ENCODE measurements at places on chromosomes 16 and 17. TPM values are rescaled to one million over a fixed set of nuclear protein-coding genes. Genes with fewer than 3 reads are reported as not detected.

DNA sequence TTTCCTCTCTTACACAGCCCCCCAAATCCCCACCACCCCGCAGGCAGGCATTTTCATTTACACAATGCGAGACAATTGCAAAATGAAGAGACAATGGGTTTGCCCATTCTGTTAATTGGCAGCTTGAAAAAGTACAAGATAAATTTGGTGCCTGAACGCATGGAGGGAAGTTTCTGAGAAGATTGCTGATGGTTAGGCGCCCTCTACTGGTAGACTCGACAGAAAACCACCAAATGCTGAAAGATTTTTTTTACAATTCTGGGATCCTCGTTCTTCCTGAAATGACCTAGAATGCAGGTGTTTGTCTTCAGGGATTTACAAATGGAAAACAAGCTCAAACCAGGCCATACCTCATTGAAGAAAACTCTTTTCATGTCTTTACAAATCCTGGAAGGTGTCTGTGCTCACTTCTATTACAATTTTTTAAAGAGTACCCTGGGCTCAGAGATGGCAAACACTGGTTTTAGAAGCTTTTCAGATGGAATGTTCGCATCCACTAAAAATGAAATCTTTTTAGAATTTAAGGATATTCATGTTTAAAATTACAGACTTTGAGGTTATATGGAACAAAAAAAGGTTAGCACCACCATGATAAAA is 338.5 kb downstream of the PMP22 start:
- peak; percentile 85 for DNase-seq

DNA sequence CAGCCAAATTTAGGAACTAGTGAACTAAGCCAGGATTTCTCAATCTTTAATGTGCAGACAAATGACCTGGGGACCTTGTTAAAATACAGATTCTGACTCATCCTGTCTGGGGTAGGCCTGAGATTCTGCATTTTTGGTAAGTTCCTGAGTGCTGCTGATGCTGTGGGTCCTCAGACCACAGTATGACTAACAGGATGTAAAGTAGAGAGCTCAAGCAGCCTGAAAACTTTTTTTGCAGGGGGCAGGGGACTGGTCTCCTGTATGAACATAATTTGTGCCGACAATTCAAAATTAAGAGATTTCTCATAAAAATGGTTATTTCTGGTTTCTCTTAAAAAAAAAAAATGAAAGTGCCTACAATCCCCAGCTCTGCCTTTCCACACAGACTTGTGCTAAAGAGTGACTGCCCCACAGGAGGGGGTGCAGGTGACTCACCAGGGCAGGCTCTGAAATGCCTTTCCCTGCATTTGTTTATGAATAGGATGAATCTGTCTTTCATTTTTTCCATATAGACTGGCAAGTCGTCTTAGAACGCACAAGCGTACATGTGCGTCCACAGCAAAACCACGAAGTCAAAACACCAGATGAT is 271.5 kb downstream of the PHKB start:
- peak; percentile 74 for DNase-seq

SDR42E2 gene
- total RNA-seq = not detected

- no peak for DNase-seq
Observed at GRCh38 chr17:44827863-44828262, 2.2 kb downstream of the GJC1 start.

DNA sequence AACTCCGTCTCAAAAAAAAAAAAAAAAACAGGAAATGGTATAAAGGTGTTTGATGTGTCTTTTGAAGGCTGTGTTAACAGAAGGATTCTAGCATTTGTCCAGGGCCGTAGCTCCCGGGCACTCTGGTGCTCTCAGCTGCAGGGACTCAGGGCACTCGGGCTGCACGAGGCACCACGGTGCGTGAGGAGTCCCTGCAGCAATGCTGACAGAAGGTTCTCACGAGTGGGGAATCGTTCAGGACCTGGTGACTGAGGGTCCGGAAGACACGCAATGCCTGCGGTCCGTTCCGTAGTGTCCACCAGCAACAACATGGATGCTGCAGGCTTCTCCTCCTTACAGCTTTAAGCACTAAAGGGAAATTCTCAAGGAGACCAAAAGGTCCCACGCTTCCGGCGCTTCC is 12.6 kb upstream of the FAAP100 start:
- no peak for DNase-seq

- no peak for DNase-seq
Observed at GRCh38 chr16:12027558-12028287, 51.2 kb downstream of the SNX29 start.

DNA sequence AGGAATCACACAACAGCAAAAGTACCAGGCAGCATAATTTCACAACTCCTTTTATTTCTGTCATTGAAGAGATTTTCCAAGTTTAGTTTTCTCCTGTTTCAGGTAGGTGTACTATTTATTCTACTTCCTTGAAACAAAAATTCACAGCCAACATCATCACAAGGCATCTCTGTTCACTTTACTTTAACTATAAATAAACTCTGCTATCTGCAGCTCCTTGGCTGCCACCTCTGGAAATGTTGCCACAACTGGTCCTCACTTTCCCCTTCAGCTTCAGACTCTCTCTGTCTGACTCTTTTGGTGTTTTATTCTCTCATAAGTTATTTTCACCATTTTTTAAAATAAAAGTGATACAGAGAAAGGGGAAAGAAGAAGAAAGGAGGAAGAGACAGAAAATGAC is 27.9 kb upstream of the KIF2B start:
- no peak for DNase-seq

GRCh38 chr17:47895347-47895855 is 635 bp upstream of the SP2 start:
- DNase-seq = no peak

GRCh38 chr17:32970281-32970680 is 21.4 kb upstream of the SPACA3 start:
- DNase-seq = no peak

MT4 gene
- not detected for total RNA-seq

DNA sequence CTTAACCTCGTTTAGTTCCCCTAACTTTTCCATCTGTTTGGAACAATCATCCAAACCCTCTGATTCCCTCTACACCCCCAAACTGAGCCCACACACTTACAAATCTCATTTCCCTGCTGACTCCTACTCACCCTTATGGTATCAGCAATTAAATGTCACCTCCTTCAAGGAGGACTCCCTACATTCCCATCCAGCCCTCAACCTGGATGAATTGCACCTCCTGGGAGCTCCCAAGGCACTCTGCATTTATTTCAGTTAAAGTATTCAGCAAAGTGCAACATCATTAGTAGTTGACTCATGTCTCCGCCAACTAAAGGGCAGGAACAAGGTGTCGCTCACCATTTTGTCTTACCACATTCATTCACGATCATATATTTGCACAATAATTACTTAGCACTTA is 353.5 kb downstream of the TMEM114 start:
- no peak for DNase-seq

DNA sequence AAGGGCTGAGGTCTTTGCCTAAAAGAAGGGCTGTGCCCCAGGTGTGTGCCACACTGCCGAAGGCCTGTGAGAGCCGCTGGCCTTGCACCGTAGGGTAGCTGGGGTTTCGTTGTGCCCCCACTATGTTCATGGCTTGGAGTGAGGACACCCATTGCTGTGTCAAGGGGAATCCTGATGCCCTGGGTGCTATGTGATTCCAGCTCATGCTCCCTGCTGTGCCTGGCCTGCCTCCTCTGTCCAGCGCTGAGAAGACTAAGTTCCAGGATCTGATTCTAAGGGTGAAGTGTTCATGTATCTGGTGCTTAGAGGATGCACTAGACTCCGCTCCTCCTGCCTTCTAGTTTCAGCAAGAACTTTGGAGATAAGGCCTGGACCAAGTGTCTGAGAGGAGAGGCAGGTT is 47.4 kb downstream of the SREBF1 start:
- DNase-seq = no peak

DNA sequence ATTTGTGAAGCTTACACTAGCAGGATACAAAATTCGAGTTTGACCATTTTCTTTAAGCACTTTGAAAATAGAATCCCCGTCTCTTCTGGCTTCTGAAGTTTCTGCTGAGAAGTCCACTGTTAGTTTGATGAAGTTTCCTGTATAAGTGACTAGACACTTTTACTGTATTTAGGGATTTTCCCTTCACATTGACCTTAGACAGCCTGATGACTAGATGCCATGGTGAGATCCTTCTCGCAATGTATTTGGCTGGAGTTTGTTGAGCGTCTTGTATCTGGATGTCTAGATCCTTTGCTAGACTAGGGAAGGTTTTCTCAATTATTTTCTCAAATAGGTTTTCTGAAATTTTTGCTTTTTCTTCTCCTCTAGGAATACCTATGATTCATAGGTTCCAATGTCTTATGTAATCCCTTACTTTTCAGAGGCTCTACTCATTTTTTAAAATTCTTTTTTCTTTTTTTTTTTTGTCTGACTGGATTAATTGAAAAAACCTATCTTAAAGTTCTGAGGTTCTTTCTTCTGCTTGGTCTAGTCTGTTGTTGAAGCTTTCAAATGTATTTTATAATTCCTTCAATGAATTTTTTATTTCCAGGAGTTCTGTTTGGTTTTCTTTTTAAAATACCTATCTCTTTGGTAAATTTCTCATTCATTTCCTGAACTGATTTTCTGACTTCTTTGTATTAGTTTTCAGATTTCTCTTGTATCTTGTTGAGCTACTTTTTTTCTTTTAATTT is 63.7 kb upstream of the ABCC11 start:
- DNase-seq = no peak

DNA sequence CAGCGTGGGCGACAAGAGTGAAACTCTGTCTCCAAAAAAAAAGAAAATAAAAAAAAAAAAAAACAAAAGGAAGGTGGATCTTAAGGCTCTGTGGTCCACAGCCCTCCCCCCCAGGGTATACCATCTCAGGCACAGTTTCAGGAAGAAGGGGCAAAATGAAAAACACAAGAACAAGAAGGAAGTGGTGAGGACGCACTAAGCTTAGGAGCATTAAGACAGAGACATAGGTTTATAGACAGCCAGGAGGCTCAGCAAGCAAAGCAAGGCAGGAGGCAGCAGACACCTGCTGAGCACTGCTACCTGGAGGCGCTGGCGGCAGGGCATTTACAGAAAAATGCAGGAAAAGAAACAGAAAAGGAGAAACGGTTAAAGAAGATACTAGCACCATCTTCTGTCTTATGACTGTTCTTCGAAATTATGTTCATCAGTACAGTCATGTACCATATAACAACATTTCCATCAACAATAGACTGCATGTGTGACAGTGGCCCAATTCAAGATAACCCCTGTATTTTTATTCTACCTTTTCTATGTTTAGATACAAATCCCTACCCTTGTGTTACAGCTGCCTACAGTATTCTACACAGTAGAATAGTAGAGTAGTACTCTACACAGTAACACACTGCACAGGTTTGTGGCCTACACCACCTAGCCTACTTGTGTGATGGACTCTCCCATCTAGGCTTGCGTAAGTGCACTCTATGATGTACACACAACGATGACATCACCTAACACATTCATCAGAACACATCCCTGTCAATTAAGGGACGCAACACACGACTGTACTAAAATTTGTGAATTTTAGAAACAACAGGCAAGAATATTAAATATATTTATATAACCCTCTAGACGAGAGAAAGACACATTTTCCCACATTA is 62.5 kb downstream of the XPO6 start:
- DNase-seq = peak; percentile 78

DNA sequence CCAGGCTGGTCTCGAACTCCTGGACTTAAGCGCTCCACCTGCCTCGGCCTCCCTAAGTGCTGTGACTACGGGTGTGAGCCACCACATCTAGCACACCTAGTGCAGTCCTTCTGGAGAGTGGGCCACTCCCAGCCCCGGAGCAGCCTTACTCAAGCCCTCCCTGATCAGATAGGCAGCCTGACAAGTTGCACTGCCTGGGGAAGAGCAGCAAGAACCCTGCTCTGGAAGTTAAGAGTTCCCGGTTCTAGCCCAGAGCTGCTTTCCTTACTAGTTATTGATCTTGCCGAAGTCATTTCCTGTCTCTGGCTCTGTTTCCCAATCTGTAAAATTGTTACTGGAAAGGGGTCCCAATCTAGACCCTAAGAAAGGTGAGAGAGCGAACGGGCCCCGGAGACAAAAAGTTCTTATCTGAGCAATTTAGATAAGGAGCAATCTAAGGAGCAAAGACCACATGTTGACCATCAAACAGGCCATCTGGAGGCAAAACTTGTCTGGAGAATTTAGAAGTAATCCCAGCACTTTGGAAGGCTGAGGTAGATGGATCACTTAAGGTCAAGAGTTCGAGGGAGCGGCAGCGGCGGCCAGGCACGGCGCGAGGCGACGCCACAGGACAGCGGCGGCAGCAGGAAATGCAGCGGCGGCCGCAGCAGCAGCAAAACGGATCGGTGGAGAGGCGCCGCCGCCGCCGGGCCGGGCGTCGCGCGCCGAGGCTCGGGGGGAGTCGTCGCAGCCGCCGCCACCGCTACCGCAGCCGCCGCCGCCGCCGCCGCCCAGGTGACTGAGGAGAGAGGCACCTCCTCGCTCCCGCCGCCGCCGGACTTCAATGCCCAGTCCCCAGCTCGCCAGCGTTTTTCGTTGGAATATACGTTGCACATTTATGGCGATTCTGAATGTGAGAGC is 4.3 kb upstream of the NAGLU start:
- peak; percentile 88 for DNase-seq

GRCh38 chr17:16583781-16584180 is 14.8 kb upstream of the ZNF287 start:
- DNase-seq = no peak

DNA sequence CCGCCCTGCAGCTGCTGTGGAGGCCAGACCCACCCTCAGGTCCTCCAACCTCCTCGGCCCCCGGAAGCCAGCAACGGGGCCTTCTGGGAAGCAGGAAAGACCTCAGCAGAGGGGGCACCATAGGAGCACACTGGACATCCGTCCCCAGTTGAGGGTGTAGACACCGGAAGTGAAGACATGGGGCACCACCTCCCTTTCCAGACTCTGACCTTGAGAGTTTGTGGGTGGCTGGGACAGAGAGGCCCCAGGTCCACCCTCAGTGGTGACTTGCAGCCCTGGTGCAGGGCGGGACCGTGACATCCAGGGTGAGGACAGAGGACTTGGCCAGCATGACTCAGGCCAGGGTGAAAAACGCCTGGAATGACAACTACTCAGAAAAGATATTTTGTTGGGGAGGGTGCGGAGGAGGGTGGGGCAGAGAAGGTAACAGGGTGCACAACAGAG is 19.9 kb downstream of the CEP295NL start:
- DNase-seq = no peak
